Caco-2 (cell line): ENCODE measurements at places on chromosomes 6 and 20. TPM values are rescaled to one million over a fixed set of nuclear protein-coding genes. Genes with fewer than 3 reads are reported as not detected.
A peak's percentile ranks its signal among the peaks of the same experiment; 100 is the strongest.

Gene USP49
- total RNA-seq = 17.9 and 18.5 TPM in 2 replicates

Gene SIRPG
- not detected in 2 replicates for total RNA-seq

Gene PRR3
- total RNA-seq = 20.3 and 20.8 TPM in 2 replicates

Gene BPI
- total RNA-seq = not detected in 2 replicates

Gene LTA
- not detected in 2 replicates for total RNA-seq

GRCh38 chr6:116557893-116558292 is 4.3 kb downstream of the CALHM4 start:
- H3K4me3 ChIP-seq = no peak overlapping the region
- no peaks in the 10 kb centered on the region for H3K36me3 ChIP-seq
- H3K27ac ChIP-seq = no peak overlapping the region
- DNase-seq = no peak
- H3K4me1 ChIP-seq = peaks cover 7% of the 10 kb centered on the region

- H3K36me3 ChIP-seq = no peaks in the 10 kb centered on the region
- no peak overlapping the region for H3K4me3 ChIP-seq
- H3K27me3 ChIP-seq = no peaks in the 10 kb centered on the region
- peaks cover 4% of the 10 kb centered on the region; the same call in 1 of the 2 replicates for H3K4me1 ChIP-seq
- DNase-seq = no peak
- no peak overlapping the region for H3K27ac ChIP-seq
Measured at GRCh38 chr6:42374018-42374669, 77.6 kb downstream of the TRERF1 start.

GRCh38 chr6:24907919-24908649 is 27.7 kb downstream of the RIPOR2 start:
- no peak for DNase-seq
- H3K27ac ChIP-seq = no peak overlapping the region
- H3K36me3 ChIP-seq = no peaks in the 10 kb centered on the region
- peaks cover 4% of the 10 kb centered on the region for H3K27me3 ChIP-seq
- H3K4me3 ChIP-seq = no peak overlapping the region

DNA sequence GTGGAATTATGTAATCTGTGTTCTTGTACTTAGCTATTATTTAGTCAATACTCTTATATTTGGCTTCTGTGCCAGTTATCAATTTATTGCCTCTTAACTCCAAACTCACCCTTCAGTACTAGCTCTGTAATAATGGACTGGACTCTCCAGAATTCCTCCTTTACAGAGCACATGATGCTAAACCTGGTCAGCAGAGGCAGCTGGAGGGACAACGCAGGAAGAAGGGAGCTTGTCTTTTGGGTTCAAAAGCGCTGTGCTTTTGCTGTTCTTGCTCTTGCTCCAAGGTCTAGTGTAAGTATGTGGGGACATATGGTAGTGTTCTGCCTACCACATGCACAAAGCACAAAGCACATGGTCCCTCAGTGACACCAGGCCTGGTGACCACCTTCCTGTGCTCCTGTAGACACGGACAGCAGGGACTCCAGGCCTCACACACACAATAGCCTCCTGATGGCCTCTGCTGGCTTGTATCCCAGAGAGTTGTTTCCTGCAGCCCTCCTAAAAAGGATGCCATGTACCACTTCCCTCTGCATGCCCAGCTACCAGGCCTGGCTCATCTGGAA is 46.1 kb downstream of the CHD6 start:
- peak; percentile 73 for DNase-seq
- H3K27ac ChIP-seq = no peak overlapping the region
- H3K27me3 ChIP-seq = no peaks in the 10 kb centered on the region
- peaks cover 19% of the 10 kb centered on the region for H3K4me1 ChIP-seq
- no peak overlapping the region for H3K4me3 ChIP-seq
